GM13977 (cell line): ENCODE measurements at places on chromosomes 6 and 20.
A peak's percentile ranks its signal among the peaks of the same experiment; 100 is the strongest.

GRCh38 chr6:20349225-20349624 lies 52.5 kb upstream of the E2F3 start:
- DNase-seq: no peak

DNA sequence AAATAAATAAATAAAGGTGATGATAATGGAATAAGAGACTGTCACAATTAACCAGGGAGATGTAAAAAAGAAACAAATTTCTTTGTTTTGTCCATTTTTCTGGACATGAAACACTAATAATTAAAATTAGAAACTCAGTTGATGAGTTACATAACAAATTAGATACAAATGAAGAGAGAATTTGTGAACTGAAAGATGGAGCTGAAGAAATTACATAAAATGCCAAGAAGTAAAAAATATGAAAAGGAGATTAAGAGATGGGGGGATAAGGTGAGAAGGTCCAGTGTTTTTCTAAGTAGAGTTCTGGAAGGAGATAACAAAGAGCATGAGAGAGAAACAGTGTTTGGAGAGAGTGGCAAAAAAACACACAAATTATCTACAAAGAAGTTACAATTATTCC lies 89.4 kb upstream of the AGPAT4 start:
- no peak for DNase-seq

DNA sequence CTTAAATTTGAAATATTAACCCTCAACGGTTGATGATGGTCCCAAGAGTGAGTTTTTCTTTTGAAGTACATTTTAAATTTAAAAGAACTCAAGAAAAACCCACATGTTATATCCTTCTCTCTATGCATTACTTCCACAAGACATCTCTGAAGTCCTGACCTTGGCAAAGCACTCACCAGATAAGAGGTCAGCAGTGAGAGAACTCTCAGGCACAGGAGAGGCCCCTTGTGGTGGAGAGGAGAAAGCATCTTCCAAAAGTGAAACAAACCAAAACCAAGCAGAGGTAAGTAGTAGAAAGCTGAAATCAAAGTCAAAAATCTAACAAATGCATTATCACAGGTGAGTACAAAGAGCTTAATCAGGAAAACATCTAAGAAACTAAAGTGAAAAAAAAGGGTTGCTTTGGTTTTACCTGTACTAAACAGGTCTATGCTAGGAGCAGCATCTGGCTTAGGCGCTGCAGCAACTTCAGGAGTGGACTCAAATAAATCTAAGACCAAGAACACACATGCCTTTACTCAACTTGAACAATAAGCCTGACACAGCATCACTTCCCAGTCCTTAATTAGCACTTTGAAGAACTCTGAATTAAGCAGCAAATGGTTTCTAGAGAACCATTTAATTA lies 80.5 kb downstream of the PRSS35 start:
- peak; percentile 31 for DNase-seq

DNA sequence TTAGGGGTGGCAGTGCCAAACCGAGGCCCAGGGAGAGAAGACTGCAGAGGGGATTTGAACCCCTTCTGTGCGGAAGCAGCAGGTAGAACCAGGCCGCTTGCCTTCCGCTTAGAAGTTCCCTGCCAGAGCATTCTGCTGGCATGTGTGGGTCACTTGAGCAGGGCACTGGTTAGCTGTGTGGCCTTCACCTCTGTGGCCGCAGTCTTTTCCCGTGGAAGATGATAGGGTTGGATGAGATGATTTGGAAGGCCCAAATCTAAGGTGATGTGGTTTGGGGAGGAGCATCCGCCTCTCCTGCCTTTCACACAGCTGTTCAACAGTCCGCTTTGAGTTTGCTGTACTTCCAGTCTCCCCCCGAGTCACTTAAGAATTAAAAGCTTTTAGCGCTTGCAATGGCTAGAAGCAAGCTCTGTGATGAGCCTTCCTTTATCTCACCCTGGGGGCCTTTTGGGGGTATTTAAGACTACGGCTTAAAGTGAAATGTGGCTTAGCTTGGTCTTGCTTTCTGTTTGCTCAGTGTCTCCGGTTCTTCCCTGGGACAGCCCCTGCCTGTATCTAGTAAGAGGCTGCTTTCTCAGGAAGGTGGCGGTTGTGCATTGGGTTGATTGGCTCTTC lies 743 bp downstream of the CMTR1 start:
- peak; percentile 72 for DNase-seq

DNA sequence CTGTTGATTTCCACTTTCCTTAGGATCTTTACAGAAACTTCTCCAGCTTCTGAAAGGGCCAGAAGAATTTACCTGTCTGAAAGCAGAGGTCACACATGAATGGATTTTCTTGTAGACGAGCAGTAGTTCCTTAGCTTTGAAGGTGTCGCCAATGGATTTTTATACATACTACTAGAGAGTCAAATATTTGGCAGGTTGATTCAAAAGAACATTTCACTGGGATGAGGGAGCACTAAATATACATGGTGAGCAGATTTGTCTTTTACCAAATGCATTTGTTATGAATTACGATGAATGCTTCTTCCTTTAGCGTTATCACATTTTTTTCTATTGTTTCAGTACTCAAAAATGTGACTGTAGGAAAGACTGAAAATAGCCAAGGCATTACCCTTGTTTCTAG lies 162.3 kb downstream of the PAX1 start:
- no peak for DNase-seq

GRCh38 chr6:131183427-131184095 lies 48.3 kb downstream of the AKAP7 start:
- DNase-seq: no peak

DNA sequence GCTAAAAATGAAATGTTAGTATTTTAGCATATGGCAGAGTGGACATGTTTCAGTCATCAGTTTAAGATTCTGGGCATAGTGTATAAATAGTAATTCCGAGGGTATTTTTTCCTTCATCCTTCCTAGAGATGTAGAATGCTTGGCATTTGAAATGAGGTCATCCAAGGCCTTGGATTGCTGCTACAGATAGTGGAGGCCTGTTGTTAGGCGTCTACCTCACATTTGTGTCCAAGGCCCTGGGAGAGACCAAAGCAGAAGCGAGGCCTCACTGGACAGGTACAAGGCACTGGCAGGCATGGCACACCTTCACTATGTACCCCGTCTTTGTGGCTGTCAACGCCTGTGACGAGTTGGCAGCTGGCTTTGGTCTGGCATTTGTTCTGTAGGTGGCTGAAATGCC lies 58.0 kb downstream of the DTD1 start:
- no peak for DNase-seq

DNA sequence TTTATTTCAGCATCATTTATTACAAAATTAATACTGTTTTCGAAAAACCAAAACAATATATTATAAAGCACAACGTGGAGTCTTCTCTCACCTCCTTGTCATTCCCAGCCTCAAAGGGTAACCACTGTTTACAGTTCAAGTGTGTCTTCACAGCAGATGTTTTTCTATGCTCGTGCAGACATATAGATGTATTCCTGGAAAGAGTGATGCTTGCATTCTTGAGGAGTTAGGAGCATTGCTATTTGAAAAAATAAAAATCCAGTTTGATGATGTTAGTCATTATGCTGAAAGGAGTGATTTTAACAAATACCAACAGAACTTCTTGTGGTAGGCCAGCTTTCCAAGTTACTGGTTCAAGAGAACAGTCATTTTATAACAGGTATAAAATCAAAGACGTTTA lies 234.9 kb downstream of the BCKDHB start:
- no peak for DNase-seq

DNA sequence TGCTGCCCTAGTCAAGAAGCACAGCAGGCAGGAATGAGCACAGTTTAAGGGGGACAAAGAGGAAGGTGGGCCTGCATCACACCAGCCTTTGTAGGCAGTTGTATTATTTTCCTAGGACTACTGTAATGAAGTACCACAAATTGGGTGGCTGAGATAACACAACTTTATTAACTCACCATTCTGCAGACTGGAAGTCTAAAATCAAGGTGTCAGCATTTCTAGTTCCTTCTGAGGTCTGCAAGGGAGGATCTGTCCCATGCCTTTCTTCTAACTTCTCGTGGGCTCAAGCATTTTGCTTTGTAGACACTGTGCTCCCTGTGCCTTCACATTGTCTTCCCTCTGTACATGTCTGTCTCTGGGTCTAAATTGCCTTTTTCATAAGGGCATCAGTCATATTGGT lies 488.5 kb upstream of the JARID2 start:
- no peak for DNase-seq

DNA sequence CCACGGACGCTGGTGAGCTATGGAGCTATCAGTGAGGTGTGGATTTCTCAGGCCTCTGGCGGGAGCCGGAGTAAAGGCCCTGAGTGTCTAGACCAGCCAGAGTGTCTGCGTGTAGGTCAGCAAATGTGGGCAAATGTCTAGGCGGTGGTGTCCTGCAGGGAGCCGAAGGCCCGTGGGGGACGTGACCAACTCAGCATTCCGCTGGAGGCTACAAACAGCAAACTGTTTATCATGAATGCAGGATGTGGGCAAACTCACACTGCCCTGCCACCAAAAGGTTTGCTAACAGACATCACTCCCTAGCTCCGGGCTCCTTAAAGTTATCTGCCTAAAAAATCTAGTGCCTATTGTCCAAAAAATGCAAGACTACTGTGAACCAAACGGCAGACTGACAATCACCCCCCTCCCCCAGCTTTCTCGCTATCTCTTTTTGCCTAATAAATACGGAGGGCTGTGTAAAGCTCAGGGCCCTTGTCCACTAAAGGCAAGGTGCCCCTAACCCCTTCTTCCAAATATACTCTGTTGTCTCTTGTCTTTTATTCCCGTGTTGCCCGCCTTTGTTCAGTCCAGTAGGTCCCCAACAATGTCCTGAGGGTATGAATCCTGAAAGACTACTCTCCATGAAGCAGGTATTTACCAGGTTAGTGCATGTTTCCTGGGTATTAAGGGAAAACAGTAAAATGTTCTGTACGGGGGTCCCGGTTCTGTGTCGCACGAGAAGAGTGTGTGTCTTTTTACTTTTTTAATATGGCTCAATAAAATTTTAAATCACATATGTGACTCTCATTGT lies 29.0 kb upstream of the AFDN start:
- no peak for DNase-seq

- no peak for DNase-seq
These were observed 81.1 kb downstream of the ZFP64 start for GRCh38 chr20:52110456-52110855.

GRCh38 chr6:93196406-93196970 lies 222.9 kb downstream of the EPHA7 start:
- no peak for DNase-seq
